Left lung (tissue), 14 donors: ENCODE measurements at places on chromosomes 7 and 10.

GRCh38 chr7:157870644-157871290 is 534.0 kb downstream of the DNAJB6 start:
- peak; percentile 44 for DNase-seq

DNA sequence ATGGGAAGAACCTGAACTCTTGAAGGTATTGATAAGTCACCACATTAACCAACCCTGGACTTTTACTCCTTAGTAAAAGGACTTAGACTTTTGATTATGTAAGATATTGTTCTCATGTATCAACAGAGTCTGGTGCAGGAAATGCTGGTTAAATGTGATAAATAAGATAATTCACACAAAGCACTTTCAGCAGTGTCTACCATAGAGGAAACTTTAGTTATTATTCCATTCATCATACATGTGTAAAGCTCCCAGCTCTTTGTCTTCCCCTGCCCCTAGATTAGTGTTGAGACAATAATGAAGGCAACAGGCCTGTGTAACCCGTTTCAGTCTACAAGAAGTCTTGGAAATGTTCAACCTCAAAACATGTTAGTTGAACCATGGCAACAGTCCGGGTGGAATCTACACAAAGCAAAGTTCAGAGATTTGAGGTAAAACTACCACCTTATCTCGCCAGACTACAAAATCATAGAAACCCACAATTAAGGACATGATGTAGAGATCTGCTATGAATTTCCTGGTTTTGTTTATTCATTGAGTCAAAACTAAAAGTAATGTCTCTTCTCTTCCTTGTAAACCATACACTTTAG is 109.9 kb upstream of the ADO start:
- DNase-seq, result no peak

- no peak for DNase-seq
Observed at GRCh38 chr10:11663763-11664555, 52.5 kb upstream of the USP6NL start.

GRCh38 chr10:43249962-43250614 is 16.8 kb downstream of the RASGEF1A start:
- DNase-seq, result peak; percentile 24

DNA sequence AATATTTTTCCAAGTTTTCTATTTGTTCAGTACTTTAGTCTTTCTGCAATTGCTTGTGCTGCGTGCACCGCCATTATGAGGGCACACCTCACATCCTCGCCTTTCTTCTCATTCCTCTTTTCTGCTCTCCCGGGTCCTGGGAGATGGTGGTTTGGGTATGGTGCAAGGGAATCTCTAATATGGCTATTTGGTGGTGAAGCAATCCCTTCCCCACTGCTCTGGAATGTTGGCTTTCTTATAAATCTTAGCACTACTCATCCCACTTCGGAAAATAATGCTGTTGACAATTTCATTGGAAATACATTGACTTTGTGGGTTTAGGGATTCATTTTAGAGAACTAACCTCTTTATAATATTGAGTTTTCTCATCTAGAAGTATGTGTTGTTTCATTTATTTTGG is 1.9 kb upstream of the GCK start:
- DNase-seq, result no peak

- no peak for DNase-seq
Observed at GRCh38 chr7:47008461-47008860, 573.5 kb downstream of the TNS3 start.

GRCh38 chr7:77327932-77328628 is 88.1 kb downstream of the GSAP start:
- DNase-seq, result no peak

DNA sequence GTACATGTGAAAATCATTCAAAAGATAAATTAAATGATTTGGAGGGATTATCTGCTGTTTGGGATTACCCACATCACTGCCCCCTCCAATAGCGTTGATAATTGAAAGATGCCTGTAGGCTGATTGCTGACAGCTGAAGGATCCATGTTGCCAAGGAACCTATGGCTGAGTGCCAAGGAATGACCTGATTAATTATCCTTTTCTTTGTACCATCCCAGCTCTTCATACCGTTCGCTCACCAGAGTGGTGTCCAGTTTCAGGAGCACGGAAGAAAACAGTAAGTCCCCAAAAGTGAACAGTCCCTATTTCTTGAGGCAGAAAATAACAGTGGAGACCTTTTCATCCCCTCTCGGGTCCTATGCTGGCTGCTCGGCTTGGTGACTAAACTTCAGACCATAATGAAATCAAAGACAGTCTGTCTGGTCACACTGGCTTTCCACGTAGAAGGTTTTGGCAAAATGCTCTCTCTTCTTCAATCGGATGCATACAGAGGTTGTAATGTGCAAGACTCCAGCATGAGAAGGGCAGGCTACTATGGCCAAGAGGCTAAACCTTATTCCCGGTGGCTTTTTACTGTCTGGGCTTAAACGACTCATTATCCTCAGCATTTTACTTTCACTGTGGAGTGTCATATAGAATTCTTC is 108.8 kb downstream of the SPAG6 start:
- DNase-seq, result no peak

- no peak for DNase-seq
Observed at GRCh38 chr7:128084896-128085608, 53.8 kb upstream of the LRRC4 start.

DNA sequence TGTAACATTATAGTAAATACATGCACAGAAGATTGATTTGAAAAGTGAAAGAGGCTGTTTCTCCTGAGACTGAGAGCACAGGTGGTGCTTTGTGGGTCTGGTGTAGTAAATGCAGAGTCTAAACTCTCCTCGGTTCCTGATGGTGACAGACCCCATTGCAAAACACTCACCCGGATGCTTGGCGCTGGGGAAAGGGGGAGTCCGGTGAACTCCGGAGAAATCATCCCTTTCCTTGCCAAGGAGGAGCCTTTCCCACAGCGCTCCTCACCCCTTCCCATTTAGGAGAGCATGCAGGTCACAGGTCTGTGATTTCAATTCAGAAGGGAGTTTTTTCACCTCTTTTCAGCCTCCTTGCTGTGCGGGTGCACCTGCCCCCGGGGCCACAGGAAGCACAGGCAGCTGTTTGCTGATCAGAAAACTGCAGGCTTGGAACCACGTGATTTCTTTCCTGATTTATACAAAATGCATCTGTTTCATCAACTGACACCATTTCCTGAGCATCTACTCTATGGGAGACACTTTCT is 75.6 kb upstream of the LYZL2 start:
- no peak for DNase-seq

- DNase-seq, result no peak
Observed at GRCh38 chr7:149875396-149875795, 1.6 kb downstream of the ATP6V0E2 start.

DNA sequence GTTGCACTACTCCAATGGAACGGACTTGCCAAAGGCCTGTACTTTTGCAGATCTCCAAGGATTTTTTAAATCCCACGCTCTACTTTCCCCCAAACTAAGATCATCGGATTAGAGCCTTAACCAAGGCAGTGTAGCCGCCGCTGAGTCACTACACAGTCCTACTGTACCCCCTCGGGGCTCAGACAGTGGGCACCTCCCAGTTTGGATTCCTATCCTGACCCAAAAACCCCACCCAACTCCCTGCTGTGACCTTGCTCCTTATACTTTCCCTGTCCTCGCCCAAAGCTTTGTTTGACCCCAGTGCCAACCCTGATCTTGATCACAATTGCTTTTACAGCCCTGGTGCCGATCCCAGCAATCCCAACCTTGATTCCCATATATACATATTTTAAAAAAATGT is 17.5 kb upstream of the PLAU start:
- DNase-seq, result no peak

DNA sequence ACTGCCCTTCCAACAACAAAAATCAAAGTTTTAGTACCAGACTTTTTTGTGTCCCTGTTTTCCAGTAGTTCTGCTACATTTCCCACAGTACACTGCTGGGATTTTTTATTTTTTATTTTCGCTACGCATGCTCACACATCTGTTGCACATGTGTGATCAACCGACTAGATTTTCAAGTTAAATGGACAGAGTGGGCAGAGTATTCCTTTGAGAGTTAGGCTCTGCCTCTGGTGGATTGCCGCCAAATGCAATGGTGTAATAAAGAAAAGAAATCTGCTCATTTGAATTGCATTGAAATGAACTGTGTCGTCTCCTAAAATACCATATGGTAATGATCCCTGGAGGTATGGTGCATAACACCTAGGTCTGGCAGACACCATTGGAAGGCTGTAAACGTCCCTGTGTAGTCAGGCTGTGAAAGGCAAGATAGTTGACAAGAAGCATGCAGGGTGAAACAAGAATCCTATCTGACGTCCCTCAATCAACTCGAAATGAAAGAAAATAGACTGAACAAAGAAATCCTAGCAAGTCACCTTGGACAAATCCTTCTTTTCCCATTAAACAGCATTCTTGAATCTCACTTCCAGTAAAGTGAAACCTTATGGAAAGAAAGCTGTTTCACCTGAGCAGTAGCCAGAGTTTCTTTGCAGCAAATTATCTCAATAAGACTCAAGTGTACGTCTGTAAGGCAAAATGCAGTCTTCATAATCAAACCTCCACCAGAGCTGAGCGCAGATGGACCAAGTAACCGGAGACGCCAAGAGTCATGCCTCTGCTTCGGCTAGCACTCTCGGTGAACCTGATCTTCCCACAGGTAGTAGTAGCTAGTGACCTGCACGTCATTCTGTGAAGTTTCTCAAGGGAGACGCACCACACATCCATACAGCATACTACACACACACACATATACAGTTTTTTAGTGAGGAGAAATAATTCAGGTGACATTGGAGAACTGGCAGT is 357.3 kb downstream of the CRPPA start:
- DNase-seq, result no peak
